ENCODE measurements at places on chromosomes 11 and 22. TPM values are rescaled to one million over a fixed set of nuclear protein-coding genes. Genes with fewer than 3 reads are reported as not detected.

GRCh38 chr22:44584256-44584902 is 86.3 kb upstream of the RTL6 start:
- DNase-seq: peak; percentile 18
- H3K4me1 ChIP-seq: no peaks in the 10 kb centered on the region
- no peak overlapping the region for H3K27ac ChIP-seq
- peaks cover 2% of the 10 kb centered on the region for H3K36me3 ChIP-seq
- H3K27me3 ChIP-seq: no peaks in the 10 kb centered on the region

GRCh38 chr11:128582496-128583366 is 4.6 kb downstream of the ETS1 start:
- no peaks in the 10 kb centered on the region for H3K36me3 ChIP-seq
- peak overlapping the region; percentile 62 for H3K4me3 ChIP-seq
- no peaks in the 10 kb centered on the region for H3K27me3 ChIP-seq
- peaks cover 21% of the 10 kb centered on the region for H3K4me1 ChIP-seq
- H3K27ac ChIP-seq: peak overlapping the region; percentile 18

- no peak overlapping the region for H3K27ac ChIP-seq
- no peaks in the 10 kb centered on the region for H3K27me3 ChIP-seq
- no peaks in the 10 kb centered on the region for H3K4me1 ChIP-seq
- H3K4me3 ChIP-seq: no peak overlapping the region
Measured at GRCh38 chr11:114276077-114276476, 20.1 kb upstream of the NNMT start.

DNA sequence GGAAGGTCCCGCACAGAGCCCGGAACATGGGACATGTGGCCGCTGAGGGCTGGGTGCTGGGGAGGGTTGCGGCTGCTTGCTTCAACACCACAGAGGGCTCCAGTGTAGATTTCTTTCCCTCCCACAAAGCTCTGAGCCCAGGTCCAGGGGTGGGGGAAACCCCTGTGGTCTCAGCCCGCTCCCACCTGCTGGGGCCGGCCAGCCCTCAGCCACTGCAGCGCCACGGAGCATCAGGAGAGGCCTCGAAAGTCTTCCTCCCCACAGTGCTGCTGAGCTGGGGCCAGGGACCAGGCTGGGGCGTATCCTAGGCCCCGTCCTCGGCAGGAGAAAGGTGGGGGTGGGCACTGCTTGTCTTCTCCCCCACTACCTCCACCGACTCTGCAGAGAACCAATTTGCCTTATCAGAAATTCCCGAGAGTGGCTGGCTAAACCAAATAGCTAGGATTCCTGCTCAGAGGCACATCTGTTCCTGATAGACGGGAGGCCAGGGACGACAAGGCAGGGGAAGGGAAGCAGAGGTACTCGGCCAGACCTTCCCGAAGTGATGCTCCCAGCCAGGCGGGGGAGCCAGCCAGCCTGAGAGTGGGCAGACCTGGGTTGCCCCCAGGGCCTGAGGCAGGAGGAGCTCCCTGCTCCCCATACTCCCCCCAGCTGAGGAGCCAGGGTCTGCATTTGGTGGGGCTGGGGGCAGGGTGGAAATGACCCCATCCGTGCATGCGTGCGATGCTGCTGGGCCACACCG is 18.7 kb downstream of the IGF2 start:
- H3K4me1 ChIP-seq: no peaks in the 10 kb centered on the region
- no peak for DNase-seq
- peaks cover 13% of the 10 kb centered on the region for H3K36me3 ChIP-seq
- no peak overlapping the region for H3K4me3 ChIP-seq
- H3K27ac ChIP-seq: no peak overlapping the region
- no peaks in the 10 kb centered on the region for H3K27me3 ChIP-seq

DNA sequence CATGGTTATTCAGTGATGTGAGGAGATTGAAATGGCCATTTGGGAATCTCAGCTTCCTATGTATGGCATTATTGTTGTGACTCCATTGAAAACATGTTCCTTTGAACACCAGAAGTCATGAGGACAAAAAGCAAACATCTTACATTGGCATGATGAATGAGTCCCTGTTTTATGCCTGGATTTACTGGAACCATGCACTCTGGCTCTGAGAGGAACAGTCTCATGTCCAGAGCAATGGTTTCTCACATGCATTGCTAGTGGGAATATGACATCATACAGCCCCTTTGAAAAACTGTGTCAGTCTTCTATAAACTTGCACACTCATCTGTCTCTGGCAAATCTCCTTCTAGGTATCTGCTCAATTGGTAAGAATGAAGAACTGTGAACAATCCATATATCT is 3.4 kb upstream of the KDM4F start:
- H3K27ac ChIP-seq: no peak overlapping the region
- no peak overlapping the region for H3K4me3 ChIP-seq
- H3K27me3 ChIP-seq: no peaks in the 10 kb centered on the region

- no peaks in the 10 kb centered on the region for H3K4me1 ChIP-seq
- no peak for DNase-seq
- peak overlapping the region; percentile 99 for H3K4me3 ChIP-seq
- H3K36me3 ChIP-seq: no peaks in the 10 kb centered on the region
- no peak overlapping the region for H3K27ac ChIP-seq
Measured at GRCh38 chr11:86066657-86067008, 2.3 kb downstream of the PICALM start.

GRCh38 chr11:57191311-57192219 is 9.8 kb downstream of the LRRC55 start:
- H3K36me3 ChIP-seq: peaks cover 2% of the 10 kb centered on the region
- no peaks in the 10 kb centered on the region for H3K27me3 ChIP-seq
- no peaks in the 10 kb centered on the region for H3K4me1 ChIP-seq
- DNase-seq: no peak
- H3K27ac ChIP-seq: no peak overlapping the region

DNA sequence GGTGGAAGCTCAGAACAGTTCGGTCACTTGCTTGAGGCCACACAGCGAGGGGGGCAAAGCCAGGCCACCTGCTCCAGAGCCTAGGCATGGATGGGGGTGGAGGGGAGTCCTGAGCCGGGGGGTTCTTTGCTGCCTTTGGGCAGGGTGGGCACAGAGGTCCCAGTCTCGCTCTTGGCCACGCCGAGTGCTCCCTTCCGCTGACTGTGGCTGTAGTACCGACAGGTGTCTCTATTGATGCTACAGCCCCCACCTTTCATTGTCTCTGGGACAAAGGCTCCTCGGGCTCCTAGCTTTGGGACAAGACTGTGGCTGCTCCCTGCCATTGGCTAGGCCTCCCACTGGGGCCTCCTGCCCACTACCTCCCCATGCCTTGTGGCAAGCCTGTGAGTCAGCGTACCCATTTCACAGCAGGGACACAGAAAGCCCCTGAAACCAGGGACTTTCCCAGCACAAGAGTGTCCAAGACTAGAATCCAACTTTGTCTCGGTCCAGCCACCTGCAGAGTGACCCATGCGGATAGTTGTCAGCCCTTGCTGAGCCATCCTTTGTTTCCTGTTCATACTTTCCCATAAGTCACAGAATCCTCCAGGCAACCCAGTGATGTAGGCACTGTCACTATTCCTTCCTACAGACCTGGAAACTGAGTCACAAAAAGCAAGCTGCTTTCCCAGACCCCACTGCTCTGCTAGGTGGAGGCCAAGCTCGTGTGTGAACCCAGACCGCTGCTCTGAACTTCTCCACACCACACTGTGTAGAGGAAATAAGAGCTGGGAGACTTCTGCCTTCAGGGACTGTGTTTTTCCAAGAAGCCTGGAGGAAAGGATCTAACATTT is 17.2 kb downstream of the MYEOV start:
- no peak overlapping the region for H3K4me3 ChIP-seq
- no peaks in the 10 kb centered on the region for H3K36me3 ChIP-seq
- DNase-seq: no peak
- H3K27ac ChIP-seq: no peak overlapping the region

DNA sequence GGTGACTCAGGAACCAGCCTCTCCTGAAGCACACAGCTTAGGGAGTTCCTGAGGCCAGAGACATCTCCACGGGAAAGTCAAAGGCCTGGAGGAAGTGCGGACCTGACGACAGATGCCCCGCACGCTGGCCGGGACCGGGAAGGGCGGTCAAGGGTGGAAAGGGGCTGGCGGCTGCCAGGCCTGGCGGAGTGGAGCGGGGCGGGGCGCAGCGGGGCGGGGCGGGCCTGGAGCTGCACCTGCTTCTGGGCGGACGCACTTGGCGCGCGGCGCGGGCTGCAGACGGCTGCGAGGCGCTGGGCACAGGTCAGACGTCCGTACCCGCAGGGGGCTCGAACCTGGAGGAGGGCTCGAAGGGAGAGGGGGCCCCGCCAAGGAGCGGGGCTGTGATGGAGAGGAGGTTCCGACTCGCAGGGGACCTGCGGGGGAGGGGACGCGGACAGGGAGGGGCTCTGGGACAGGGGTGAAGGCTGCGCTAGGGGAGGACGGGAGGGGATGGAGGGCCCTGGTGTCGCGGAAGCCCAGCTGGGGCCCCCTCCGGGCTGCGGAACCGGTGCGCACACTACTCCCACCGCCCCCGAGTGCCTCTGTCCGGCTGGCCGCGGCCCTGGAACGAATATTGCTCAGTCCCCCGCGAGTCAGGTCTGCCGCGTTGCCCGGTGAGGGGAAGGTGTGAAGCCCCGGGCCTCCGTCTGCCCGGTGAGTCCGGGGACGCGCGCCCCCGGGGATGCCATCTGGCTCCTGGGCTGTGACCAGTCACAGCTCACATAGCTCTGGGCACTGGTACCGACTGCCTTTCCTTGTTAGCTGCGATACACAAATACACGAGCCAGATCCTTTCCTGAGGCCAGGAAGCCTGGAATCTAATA is at the start of gene TMEM45B:
TMEM45B (plus strand) TSS at position 253 of the 866 bp plus-strand sequence. CDS start 36,635 bp downstream, outside the sequence.
- peak; percentile 76 for DNase-seq
- no peak within 1 kb of the TSS for H3K27ac ChIP-seq
- H3K27me3 ChIP-seq: peaks cover 6% of the 10 kb centered on the region

- DNase-seq: no peak
- H3K27ac ChIP-seq: no peak overlapping the region
- H3K36me3 ChIP-seq: no peaks in the 10 kb centered on the region
- no peaks in the 10 kb centered on the region for H3K4me1 ChIP-seq
Measured at GRCh38 chr22:35205961-35206360, 51.3 kb upstream of the HMGXB4 start.

Gene FEN1
- total RNA-seq: 115 TPM

Gene HOATZ
- not detected for total RNA-seq

Gene SOX6
- 0.15 TPM for total RNA-seq

Gene BCO2
- total RNA-seq: 0.31 TPM

Gene ESAM
- 0.92 TPM for total RNA-seq

Gene DGAT2
- 2.6 TPM for total RNA-seq

Gene NFAM1
- 0.68 TPM for total RNA-seq

Gene GTSE1
- total RNA-seq: 42.6 TPM

Gene FBXO7
- total RNA-seq: 45.8 TPM

Measured in H9 (cell line).